ENCODE measurements at places on chromosomes 16 and 17.

GRCh38 chr17:44607836-44608690 lies 48.2 kb upstream of the MEIOC start:
- peak; percentile 3 for DNase-seq

DNA sequence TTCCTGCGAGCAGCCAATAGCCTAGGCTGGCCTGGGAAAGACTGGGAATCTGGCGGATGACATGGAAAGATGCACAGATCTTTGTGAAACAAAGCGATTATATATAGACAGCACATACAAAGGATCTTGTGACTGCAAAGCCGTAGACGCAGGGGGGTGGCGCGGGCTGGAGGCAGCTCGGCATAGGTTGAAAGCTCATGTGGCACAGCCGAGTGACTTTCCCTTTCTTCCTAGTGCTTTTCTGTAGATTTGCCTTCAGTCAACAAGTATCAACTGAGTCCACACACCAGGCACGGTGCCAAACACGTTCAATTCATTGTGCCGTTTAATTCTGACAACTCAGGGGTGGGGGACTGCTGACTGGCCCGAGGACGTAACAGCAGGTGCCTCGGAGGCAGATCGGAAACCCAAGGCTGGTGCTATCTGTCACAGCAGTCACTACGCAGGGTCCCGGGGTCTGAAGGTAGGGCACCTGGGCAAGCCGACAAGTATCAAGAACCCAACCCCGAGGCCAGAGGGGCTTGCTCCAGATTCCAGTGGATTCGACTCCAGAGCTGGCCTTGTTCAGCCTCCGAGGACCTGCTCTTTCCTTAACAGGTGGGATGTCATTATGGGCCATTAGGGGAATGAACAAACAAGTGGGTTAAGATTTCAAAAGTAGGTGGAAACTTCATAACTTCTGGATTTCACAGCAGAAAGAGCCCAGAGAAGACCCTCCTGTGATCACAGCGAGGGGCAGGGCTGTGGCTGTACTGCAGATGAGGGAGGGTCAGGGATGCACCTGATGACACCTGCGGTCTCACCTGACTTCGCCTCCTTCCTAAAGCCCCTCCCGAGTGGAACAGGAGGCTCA lies 5.9 kb downstream of the PAM16 start:
- DNase-seq = peak; percentile 37

DNA sequence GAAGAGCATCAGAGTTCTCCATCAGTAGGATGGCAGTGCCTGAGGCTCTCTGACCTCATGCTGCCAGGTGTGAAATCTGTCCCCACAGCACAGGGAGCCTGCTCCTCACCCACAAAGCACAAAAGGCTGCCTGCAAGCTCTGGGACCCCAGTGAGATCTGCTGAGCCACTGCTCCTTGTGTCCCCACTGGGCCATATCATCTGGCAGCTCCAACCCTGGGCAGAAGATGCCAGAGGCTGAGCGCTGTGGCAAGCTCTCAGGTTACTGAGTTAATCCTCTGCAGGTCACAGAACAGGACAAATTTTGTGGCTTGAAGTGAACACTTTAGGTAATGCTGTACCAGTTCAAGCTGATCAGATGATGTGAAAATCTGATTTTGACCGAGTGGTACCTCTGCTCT lies 26.7 kb upstream of the ERN1 start:
- no peak for DNase-seq

GRCh38 chr17:50866950-50867362 lies 802 bp upstream of the TOB1 start:
- no peak for DNase-seq

- no peak for DNase-seq
Measured at GRCh38 chr17:71342737-71343136, 778.1 kb upstream of the SOX9 start.

GRCh38 chr16:11030990-11031510 lies 86.7 kb downstream of the CLEC16A start:
- DNase-seq = no peak

GRCh38 chr17:1385861-1386260 lies 14.2 kb downstream of the YWHAE start:
- no peak for DNase-seq

- DNase-seq = no peak
Measured at GRCh38 chr16:85308611-85309540, 196.6 kb upstream of the CIBAR2 start.

GRCh38 chr16:75106351-75107274 lies 10.0 kb downstream of the LDHD start:
- no peak for DNase-seq

DNA sequence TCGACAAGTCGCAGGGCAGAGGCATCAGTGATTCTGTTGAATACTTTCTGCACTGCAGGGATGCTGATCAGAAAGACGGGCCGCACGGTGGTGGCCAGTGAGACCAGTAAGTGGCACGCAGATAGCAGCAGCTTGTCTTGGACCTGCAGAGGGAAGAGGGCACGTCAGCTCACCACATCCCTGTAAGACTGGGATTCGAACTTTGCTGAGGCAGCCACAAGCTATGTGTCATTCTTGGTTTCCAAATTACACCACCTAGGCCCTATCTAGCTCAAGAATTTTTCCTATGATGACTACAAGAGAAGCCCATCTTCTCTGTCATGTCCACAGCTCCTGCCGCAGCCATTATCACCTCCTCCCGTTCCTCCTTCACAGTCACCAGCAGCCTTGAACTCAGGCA lies 49.4 kb upstream of the GSG1L start:
- no peak for DNase-seq

- DNase-seq = no peak
Measured at GRCh38 chr16:14548933-14549788, 80.9 kb downstream of the PARN start.

- peak; percentile 56 for DNase-seq
Measured at GRCh38 chr16:71367241-71367976, 8.9 kb downstream of the CALB2 start.

- peak; percentile 95 for DNase-seq
Measured at GRCh38 chr17:72118335-72119076, 2.3 kb upstream of the SOX9 start.

DNA sequence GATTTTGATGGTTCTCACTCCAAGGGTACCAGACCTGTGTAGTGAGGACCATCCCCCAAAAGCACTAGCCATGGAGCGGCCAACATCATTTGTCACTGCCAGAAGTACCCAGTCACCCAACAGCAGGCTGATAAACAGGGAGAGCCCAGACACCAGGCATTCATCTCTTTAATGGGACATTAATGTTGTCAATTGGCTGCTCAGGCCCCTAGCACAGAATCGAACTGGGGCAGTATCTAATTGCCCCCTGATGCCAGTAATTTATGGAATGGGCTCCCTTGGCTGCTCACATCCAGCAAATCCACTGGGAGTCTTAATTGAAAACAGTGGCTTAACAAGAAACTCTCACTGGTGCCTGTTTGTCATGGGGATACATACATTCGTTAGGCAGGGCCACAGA lies 344.6 kb downstream of the XYLT1 start:
- DNase-seq = no peak

- no peak for DNase-seq
Measured at GRCh38 chr17:36623281-36623680, 21.9 kb downstream of the MRM1 start.

DNA sequence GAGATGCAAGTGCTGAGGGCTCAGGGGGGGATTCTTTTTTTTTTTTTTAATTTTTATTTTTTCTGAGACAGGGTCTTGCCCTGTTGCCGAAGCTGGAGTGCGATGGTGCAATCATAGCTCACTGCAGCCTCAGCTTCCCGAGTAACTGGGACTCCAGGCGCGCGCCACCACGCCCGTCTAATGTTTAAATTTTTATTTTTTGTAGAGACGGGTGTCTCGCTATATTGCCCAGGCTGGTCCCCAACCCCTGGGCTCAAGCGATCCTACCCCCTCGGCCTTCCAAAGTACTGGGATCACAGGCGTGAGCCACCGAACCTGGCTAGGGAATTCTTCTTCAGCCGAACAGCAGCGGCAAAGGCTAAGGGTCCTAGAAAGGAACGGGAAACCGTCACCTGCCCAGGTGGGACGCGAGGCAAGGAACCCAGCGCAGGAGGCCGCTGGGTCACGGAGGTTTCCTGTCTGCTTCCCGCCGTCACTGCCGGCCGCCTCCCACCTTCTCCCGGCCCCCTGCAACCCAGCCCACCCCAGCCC lies 13.3 kb upstream of the OR1F1 start:
- DNase-seq = no peak

- DNase-seq = no peak
Measured at GRCh38 chr16:84985079-84986065, 26.0 kb downstream of the ZDHHC7 start.

GRCh38 chr17:73058022-73058421 lies 34.5 kb downstream of the SLC39A11 start:
- no peak for DNase-seq

DNA sequence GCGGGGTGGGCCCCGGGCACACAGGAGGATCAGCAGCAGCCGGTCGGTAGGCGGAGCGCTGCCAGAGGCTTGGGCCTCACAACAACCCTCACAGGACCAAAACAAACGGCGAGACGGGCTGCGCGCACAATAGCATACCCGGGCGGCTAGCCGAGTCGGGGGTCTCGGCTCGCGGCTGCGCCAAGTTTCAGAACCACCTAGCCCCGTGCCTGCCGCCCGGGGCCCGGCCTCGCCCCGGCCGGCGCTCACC lies 732 bp downstream of the ULK2 start:
- peak; percentile 78 for DNase-seq

GRCh38 chr17:74522381-74523105 lies 8.7 kb downstream of the CD300LB start:
- DNase-seq = no peak

GRCh38 chr16:29985271-29985811 lies 10.1 kb downstream of the HIRIP3 start:
- DNase-seq = no peak

- DNase-seq = no peak
Measured at GRCh38 chr17:17107891-17108431, 65.7 kb downstream of the MPRIP start.

DNA sequence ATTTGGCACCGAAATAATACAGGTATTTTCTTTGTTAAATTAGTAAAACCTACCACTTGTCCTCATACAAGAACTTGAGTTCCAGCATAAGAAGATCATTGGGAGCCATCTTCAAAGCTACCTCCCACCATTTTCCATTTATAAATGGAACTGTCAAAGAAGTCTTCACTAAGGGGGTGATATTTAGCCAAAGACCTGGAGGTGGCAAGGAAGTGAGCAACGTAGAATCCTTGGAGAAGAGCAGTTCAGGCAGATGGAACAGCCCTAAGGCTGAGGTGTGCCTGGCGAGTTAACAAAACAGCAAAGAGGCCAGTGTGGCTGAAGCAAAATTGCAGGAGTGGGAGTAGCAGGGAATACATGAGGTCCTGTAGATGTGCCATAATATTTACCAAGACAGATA lies 1.8 kb downstream of the KCNJ16 start:
- DNase-seq = no peak

DNA sequence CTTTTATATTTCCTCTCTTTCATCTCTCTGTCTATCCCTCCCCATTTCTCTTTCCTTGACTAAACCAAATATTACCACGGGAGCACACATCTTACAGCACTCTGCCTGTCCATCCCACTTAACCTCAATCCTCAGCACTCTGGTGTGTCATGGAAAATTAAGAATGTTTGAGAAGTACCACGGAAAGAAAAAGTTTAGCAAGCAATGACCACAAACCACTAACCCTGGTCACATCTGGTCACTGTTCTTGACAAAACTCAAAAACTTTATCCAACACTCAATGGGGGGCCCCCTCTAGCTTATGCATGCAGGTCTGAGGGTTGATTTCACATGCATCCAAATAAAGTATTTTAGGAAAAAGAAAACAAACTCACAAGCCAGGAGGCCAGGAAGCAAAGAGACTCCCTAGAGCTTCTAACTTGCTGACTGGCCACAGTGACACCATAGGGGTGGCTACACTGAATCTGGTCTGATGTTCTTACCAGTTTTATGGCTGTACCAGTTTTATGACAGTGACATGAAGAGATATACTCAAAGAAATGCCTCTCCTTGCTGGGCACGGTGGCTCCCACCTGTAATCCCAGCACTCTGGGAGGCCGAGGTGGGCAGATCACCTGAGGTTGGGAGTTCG lies 229.2 kb downstream of the STX8 start:
- no peak for DNase-seq

DNA sequence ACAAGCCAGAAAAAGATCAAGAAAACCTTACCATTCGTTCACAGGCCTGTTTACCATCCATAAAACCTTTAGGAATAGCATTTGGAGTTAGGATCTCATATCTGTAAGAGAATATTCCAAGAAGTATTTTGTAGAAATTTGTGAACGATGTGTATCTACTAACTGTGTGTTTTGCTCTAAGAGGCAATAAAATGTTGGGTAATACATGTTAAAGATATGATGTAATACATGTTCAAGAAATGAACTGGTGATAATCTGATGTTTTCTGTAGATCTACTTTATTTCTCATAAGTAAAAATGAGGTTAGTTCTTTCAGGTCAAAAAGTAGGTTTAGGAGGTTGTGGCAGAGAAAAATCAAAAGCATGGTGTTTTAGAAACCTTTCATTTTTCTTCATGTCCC lies 83.2 kb downstream of the NDEL1 start:
- DNase-seq = no peak

DNA sequence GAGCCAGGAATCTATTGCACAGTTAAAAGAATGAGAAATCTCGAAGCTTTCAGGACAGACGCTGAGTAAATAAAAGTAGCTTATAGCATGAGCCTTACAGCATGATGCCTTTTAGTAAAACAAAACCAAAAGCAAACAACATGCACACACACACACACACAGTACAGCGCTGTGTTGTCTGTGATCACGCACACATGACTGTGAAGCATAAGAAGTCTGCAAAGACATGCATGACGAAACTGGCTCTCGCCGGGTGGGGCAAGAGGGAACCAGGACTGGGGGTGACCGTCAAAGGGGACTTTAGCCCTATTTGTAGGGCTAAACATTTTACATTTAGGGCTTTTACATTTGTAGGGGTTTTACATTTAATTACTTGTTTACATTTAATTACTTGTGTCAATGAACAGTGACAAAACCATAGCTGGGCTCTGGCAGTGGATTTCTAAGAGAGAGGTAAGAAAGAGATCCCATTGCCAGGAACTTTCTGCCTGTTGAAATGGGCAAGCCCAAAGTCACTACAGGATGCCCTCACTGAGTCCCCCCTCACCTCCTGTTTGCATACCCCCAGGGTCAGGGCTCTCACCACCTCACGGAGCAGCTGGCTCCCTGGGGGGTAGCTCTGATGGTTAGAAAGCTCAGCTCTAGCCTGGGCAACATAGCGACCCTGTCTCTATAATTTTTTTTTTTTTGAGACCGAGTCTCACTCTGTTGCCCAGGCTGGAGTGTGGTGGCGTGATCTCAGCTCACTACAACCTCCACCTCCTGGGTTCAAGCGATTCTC lies 2.0 kb upstream of the TNFRSF13B start:
- no peak for DNase-seq

DNA sequence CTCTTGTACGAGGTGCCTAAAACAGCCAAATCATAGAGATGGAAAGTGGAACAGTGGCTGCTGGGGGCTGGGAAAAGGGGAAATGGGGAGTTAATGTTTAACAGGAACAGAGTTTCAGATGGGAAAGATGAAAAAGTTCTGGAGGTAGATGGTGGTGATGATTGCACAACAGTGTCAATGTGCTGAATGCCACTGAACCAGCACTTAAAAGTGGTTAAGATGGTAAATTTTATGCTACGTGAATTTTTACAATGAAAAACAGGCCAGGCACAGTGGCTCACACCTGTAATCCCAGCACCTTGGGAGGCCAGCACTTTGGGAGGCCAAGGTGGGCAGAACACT lies 130.4 kb downstream of the C16orf78 start:
- no peak for DNase-seq

- DNase-seq = no peak
Measured at GRCh38 chr17:48617471-48618255, 2.6 kb upstream of the HOXB8 start.

- DNase-seq = no peak
Measured at GRCh38 chr17:17835415-17836249, 1.2 kb downstream of the SREBF1 start.
